ENCODE measurements at places on chromosomes 1 and 21. TPM values are rescaled to one million over a fixed set of nuclear protein-coding genes. Genes with fewer than 3 reads are reported as not detected.

The HLX gene
- 4.3 TPM for polyA plus RNA-seq

DNA sequence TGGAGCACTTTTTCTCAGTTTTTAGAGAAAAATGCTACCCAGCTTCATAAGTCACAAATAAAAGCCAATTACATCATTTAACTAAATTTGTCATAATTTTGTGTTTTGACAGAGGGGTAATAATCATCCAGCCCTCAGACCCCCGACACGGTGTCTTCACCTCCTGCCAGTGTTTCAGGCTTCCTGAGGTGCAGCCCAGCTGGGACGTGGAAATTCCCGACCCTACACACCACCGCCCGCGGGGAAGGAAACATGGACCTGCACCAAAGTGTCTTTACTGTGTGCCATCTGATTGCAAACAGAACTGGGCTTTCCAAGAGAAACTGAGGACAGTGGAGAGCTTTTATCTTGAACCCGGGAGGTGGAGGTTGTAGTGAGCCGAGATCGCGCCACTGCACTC lies 7.7 kb upstream of the INAVA start:
- DNase-seq: no peak
- peaks cover 7% of the 10 kb centered on the region for H3K27me3 ChIP-seq
- H3K36me3 ChIP-seq: no peaks in the 10 kb centered on the region

The C1orf116 gene
- polyA plus RNA-seq: 0.09 TPM

DNA sequence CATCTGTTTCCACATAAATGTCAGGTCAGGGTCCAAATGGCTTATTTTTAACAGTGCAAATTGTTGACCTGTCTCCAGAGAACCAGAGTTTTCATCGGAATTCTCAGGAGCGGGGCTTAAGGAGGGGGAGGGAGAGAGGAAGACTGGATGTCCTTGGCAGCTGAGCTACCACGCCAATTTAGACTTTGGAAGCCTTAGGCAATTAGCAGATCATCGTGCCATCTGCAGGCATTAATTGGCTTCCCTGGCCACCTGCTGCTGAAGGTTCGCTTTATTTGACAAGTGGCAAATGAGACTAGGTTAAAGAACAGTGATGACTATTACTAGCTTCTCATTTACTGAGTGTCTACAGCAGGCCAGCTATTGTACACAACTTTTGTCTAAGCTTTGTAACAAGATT lies 43.7 kb downstream of the HLX start:
- no peak overlapping the region for H3K27ac ChIP-seq
- no peaks in the 10 kb centered on the region for H3K4me1 ChIP-seq
- no peaks in the 10 kb centered on the region for H3K36me3 ChIP-seq
- H3K27me3 ChIP-seq: no peaks in the 10 kb centered on the region

- peaks cover 9% of the 10 kb centered on the region for H3K27me3 ChIP-seq
- DNase-seq: no peak
- no peak overlapping the region for H3K27ac ChIP-seq
- no peak overlapping the region for H3K4me3 ChIP-seq
Observed at GRCh38 chr1:230401763-230402294, 24.3 kb downstream of the PGBD5 start.

DNA sequence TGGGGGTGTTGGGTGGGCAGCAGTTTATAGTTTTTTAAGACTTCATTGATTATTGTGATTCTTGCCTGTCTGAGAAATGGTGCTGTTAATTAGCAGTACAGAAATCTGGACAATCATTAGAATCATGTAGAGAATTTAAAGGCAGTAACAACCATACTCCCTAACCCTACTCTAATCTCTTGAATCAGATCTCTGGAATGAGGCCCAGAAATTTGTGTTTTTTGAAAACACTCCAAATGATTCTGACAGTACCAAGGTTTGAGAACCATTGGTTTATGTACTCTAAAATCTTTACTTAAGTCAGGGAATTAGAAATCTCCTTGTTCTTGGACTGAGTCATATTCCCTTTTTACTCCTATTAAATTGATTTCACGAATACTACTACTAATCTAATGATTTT lies 24.0 kb downstream of the FNBP1L start:
- DNase-seq: no peak
- H3K4me1 ChIP-seq: no peaks in the 10 kb centered on the region
- no peaks in the 10 kb centered on the region for H3K36me3 ChIP-seq
- H3K27ac ChIP-seq: no peak overlapping the region
- no peak overlapping the region for H3K4me3 ChIP-seq

GRCh38 chr21:32813265-32813903 lies 41.8 kb upstream of the PAXBP1 start:
- DNase-seq: no peak
- H3K4me3 ChIP-seq: no peak overlapping the region
- H3K36me3 ChIP-seq: no peaks in the 10 kb centered on the region
- H3K27me3 ChIP-seq: no peaks in the 10 kb centered on the region
- H3K4me1 ChIP-seq: no peaks in the 10 kb centered on the region
- H3K27ac ChIP-seq: no peak overlapping the region

GRCh38 chr1:164922585-164922984 lies 363.6 kb downstream of the PBX1 start:
- DNase-seq: no peak
- H3K4me1 ChIP-seq: no peaks in the 10 kb centered on the region
- no peak overlapping the region for H3K27ac ChIP-seq
- H3K4me3 ChIP-seq: no peak overlapping the region
- H3K27me3 ChIP-seq: no peaks in the 10 kb centered on the region

- no peaks in the 10 kb centered on the region for H3K36me3 ChIP-seq
- no peaks in the 10 kb centered on the region for H3K4me1 ChIP-seq
- H3K27ac ChIP-seq: no peak overlapping the region
- peaks cover 4% of the 10 kb centered on the region for H3K27me3 ChIP-seq
- no peak for DNase-seq
Observed at GRCh38 chr1:205576011-205576410, 55.8 kb downstream of the ELK4 start.

DNA sequence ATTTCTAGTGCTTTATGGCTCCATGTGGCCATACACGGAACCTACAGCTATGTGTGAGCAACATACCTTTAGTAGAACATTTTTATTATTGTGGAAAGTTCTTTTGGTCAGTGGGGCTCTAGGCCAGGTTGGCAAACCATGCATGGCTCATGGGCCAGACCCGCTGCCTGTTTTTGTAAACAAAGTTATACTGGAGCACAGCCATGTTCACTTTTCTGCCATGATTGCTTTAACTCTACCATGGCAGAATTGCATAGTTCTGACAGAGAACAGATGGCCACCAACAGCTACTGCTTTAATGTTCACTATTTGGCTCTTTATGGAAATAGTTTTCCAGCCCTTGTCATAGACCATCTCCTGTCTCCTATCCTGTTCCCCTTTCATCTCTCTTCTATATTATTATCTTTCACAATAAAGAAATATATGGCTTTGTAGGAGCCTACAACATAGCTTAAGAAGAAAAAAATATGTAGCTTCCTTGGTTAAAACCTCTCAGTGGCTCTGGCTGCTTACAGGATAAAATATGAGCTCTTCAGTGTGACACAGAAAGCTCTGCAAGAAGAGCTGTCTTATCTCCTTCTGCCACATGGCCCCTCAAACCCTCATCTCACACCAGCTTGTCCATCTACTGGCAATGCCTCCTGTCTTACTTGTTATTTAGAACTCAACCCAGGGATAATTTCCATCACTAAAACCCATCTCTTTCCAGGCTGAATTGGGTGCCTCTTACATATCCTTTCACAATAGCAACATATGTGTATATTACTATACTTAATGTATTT lies 54.6 kb upstream of the RWDD3 start:
- no peak overlapping the region for H3K4me3 ChIP-seq
- H3K4me1 ChIP-seq: peaks cover 19% of the 10 kb centered on the region
- no peaks in the 10 kb centered on the region for H3K36me3 ChIP-seq

GRCh38 chr1:48671578-48671977 lies 105.1 kb downstream of the BEND5 start:
- H3K4me3 ChIP-seq: no peak overlapping the region
- no peak for DNase-seq
- no peak overlapping the region for H3K27ac ChIP-seq
- no peaks in the 10 kb centered on the region for H3K36me3 ChIP-seq
- no peaks in the 10 kb centered on the region for H3K4me1 ChIP-seq
- H3K27me3 ChIP-seq: no peaks in the 10 kb centered on the region

- H3K36me3 ChIP-seq: no peaks in the 10 kb centered on the region
- H3K27ac ChIP-seq: no peak overlapping the region
Observed at GRCh38 chr1:3393987-3394920, 60.2 kb upstream of the ARHGEF16 start.

The STYXL2 gene
- polyA plus RNA-seq: not detected

DNA sequence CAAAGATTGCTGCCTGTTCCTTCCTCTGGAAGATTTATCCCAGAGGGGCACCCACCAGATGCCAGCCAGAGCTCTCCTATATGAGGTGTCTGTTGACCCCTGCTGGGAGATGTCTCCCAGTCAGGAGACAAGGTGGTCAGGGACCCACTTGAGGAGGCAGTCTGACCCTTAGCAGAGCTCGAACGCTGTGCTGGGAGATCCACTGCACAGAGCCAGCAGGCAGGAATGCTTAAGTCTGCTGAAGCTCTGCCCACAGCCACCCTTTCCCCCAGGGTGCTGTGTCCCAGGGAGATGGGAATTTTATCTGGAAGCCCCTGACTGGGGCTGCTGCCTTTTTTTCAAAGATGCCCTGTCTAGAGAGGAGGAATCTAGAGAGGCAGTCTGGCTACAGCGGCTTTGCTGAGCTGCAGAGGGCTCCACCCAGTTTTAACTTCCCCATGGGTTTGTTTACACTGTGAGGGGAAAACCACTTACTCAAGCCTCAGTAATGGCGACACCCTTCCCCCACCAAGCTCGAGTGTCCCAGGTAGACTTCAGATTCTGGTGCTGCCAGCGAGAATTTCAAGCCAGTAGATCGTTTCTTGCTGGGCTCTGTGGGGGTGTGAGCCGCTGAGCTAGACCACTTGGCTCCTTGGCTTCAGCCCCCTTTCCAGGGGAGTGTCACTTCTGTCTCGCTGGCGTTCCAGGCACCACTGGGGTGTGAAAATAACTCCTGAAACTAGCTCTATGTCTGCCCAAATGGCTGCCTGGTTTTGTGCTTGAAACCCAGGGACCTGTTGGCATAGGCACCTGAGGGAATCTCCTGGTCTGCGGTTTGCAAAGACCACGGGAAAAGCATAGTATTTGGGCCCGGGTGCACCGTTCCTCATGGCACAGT lies 51.1 kb upstream of the PDC start:
- peaks cover 23% of the 10 kb centered on the region for H3K4me1 ChIP-seq
- DNase-seq: peak; percentile 68
- no peaks in the 10 kb centered on the region for H3K27me3 ChIP-seq
- H3K36me3 ChIP-seq: no peaks in the 10 kb centered on the region

DNA sequence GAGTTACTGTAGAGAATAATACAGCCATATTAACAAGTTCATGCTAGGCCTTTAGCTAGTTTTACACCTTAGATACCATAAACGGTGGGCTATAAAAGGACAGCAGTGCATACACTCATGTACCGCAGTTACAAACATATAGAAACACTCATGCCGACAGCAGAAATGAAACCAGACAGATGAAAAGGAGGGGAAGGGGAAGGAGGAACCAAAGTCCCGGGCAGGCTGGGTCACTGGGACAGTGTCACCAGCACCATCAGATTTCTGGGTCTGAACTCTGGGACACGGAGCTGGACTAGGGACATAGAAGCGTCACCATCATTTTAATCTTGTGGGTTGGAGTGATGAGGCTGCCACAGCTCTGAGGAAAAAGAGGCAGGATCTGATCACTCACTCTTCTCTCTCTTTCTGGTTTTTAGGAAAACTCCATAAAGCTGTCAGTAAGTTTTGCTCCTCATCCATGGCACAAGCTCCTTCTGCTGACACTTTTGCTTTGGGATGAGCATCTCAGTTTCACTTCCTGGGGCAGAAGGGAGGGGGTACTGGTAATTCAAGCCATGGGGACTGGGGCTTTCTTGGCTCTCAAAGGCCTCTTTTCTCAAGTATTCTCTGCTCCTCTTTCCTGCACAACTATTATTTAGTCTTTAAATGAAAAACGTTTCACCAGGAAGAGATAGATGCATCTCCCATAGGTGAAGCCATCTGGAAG lies 7.8 kb upstream of the ZNF691 start:
- H3K36me3 ChIP-seq: no peaks in the 10 kb centered on the region
- H3K27me3 ChIP-seq: no peaks in the 10 kb centered on the region
- peak; percentile 42 for DNase-seq
- peaks cover 24% of the 10 kb centered on the region for H3K4me1 ChIP-seq
- no peak overlapping the region for H3K27ac ChIP-seq

DNA sequence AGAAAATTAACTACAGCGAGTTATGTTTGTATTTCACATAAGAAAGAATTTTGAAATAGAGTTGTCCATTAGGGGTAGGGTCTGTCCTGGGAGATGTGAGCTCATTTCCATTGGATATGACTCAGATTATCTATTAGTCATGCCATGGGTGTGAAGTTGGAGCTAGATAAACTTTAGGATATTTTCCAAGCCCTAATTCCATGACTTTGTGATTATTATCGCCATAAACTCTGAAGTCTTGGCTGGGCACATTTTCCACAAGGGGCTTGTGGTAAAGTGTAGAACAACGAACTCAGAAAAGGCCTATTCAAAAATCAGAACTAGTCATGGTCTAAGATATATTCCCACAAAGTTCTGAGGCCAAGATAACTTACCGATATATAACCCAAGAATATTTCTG lies 396.6 kb downstream of the DPYD start:
- H3K27ac ChIP-seq: no peak overlapping the region
- H3K36me3 ChIP-seq: no peaks in the 10 kb centered on the region
- DNase-seq: no peak
- no peaks in the 10 kb centered on the region for H3K27me3 ChIP-seq
- H3K4me3 ChIP-seq: no peak overlapping the region
